ENCODE measurements at places on chromosomes 7 and 10.
A peak's percentile ranks its signal among the peaks of the same experiment; 100 is the strongest.

GRCh38 chr7:78777829-78778228, 675.6 kb downstream of the MAGI2 start:
- DNase-seq: no peak

- no peak for DNase-seq
Observed at GRCh38 chr10:46290101-46290886, 3.5 kb downstream of the ANTXRL start.

GRCh38 chr10:1309617-1310270, 253.6 kb downstream of the WDR37 start:
- no peak for DNase-seq

GRCh38 chr7:50717181-50717580, 65.5 kb downstream of the GRB10 start:
- no peak for DNase-seq

DNA sequence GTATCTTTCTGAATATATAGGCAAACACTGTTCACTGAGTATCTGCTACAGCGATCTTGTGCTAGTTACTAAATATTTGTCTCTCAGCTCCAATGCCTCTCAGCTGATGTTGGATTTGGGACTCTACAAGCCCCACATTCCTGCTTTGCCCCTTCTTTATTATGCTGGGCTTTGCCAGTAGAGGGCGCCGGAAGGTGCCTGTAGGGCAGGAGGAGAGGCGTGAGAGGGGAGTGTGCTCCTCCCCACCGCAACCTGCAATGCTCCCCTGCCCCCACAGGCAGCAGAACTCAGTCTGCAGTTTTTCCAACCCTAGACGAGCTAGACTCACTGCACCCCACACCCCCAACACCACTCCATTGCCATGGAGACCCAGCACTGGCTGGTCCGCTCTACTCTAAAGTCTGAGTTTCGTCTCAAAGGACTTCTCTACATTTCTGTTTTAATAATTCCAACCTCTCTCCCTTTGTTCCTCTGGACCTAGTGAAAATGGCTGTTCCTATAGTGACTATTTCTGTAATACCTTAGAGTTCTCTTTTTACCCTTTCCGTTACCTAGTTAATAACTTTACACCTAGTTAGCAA, 337.6 kb downstream of the CCSER2 start:
- no peak for DNase-seq

GRCh38 chr10:16519250-16519907, 2.3 kb downstream of the C1QL3 start:
- DNase-seq: no peak

DNA sequence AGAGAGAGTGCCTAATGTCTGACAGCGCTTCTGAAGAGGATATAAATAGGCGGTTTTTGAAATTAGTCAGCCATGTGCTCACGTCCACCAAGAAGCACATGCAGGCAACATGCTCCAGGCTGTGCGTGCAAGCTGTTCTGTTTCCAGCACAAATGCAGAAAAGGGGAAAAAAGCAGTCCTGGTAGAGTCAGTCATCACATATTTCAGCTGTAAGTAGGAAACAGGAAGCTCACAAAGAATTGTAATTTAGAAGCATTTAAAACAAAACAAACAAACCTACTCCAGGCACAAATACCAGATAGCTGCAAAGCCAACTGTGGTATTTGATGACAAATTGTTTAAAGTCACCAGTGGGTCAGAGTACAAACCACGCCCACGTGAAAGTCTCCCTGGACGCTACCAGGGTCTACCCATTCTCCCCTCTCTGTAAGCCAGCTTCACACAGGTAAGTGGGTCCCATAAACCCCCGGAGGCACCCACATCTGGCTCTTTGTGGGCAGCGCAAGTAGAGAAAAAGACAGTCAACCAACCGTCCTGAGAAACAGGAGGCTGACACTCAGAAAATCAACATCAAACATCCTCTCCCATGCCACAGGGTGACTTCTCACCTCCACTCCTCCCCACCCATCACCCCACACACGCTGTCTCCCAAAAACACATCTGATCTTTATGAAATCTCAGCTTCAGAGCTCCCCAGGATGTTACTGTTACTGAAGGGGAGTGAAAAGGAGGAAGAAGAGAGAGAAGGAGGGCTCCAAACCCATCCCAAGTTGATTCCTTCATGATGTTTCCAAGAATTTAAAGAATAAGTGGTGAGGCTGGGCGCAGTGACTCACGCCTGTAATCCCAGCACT, 186.4 kb downstream of the FAM107B start:
- DNase-seq: peak; percentile 76

- no peak for DNase-seq
Observed at GRCh38 chr7:157151626-157152339, 13.1 kb downstream of the UBE3C start.

GRCh38 chr7:7972128-7972527, 3.5 kb downstream of the GLCCI1 start:
- no peak for DNase-seq

- no peak for DNase-seq
Observed at GRCh38 chr7:112566442-112567324, 85.9 kb downstream of the LSMEM1 start.

DNA sequence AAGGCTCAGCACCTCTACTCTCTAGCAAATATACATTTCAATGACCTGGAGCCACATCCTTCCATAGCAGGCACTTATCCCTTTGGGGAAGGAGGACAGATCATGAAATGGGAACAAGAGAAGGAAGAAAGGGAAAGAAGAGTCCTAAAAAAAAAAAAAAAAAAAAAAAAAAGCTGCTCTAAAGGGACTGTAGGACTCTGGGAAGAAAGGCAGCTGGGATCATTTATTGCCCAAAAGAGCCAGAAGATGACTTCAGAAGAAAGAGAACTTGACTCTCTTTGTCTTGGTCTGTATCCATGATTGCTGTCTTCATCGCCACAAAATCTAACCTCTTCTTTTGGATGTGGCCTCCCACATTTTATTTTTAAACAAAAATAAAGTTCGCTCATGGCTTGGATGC, 203.6 kb upstream of the CELF2 start:
- DNase-seq: no peak

- DNase-seq: no peak
Observed at GRCh38 chr7:159075563-159076238, 69.0 kb downstream of the VIPR2 start.

- no peak for DNase-seq
Observed at GRCh38 chr10:103872137-103872931, 17.0 kb upstream of the SH3PXD2A start.

DNA sequence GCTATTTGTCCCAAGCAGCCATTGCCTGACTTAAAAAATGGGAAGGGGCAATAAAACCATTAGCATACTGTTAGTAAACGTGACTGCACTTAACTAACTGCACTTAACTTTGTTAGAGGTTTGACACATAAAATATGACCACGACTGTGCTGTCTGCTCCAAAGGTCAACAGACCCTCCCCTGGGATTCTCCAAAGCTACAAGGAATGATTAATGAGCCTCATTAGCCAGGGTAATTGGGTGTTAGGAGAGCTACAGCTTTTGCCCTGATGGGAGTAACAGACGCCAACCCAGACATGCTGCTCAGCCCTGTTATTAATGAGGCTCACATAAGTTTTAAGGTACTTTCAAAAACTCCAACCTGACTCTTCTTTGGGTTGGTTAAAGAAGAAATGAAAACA, 129.4 kb upstream of the PLPP4 start:
- no peak for DNase-seq

DNA sequence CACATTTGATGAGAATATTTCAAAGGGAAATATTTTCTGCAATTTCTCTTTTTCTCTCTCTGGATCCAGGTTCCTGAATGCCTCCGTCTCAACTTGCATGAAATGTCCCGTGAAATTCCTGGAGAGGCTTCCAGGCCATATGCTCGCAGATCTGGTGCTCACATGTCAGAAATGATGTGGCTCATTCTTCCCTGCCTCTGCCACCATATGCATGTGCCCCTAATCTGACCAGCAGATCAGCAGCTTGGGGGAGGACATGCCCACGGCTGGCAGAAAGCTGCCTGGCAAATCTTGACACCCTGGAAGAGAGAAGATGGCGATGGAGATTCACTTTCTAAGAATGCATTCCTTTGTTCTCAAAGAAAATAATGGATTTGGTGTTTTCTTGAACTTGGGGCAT, 490.7 kb downstream of the RPS24 start:
- no peak for DNase-seq

- peak; percentile 86 for DNase-seq
Observed at GRCh38 chr10:43574001-43574892, at the start of gene ZNF239. ZNF239 (minus strand) TSS chr10:43574616; CDS start chr10:43558079, 16,537 bp downstream.

GRCh38 chr7:5633161-5634106, 148.0 kb downstream of the RNF216 start:
- DNase-seq: no peak

DNA sequence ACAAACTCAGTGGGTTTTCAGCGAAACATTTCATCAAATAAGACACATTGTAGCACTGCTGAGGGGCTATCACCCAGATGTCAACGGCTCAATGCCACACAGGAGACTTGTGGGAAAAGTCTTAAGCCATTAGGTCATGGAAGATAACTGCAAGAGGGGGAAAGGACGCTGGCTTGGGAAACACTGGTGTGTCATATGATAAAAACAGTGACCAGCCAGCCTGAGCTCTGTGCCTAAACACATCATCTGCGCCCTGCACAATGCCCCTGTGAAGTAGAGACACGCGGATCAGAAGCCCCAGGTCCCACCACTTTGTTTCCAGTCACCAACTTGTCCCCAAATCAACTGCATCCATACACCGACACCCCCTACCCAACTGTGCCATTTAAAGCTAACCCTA, 116.7 kb downstream of the TNS3 start:
- DNase-seq: no peak

DNA sequence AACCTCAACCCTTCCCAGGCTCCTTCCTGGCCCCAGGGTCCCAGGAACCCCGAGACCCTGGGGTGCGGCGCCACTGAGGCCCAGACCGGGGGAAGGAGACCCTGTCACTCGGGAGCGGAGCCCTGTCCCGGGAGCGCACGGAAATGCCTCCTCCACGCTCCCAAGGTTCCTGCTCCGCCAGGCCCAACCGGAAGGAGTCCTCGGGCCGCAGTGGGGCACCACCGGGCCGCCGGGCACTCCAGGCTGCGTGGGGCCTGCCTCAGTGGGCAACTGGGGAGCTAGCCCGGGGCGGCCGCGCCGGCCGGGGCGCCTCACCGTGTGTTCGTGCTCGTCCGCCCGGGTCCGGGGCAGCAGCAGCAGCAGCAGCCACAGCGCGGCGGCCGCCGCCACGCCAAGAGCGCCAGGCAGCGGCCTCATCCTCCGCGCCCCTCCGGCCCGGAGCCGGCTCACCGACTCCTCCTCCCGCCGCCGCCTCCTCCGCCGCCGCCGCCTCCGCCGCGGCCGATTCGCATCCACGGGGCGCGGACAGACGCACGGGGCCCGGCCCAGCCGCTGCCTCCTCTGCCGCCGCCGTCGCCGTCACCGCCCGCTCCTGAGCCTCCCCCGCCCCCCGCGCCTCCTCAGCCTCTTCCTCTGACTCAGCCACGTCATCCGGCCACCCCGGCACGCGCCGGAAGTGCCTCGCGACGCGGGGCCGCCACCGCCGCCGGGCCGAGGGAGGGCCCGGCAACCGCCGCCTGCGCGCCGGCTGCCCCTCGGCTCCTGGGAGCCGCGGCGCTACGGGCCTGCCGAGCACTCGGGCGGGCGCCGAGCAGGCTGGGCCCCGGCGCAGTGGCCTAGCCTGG, at the start of gene TM9SF3:
Gene TM9SF3 (minus strand): TSS at position 594 of the 845 bp plus-strand sequence. CDS start 177 bp downstream, at position 417.
- DNase-seq: peak; percentile 93

DNA sequence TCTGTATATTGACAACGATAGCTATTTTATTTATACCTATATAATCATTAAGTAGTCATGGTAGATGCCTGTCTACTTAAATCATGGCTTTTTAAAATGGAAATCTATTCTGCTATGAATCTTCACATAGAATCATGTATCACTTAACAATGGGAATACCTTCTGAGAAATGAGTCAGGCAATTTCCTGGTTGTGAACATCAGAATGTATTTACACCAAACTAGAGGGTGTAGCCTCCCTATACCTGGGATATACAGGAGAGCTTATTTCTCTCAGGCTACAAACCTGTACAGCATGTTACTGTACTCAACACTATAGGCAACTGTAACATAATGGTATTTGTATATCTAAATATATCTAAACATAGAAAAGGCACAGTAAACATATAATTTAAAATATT, 502.3 kb downstream of the ZWINT start:
- DNase-seq: no peak

DNA sequence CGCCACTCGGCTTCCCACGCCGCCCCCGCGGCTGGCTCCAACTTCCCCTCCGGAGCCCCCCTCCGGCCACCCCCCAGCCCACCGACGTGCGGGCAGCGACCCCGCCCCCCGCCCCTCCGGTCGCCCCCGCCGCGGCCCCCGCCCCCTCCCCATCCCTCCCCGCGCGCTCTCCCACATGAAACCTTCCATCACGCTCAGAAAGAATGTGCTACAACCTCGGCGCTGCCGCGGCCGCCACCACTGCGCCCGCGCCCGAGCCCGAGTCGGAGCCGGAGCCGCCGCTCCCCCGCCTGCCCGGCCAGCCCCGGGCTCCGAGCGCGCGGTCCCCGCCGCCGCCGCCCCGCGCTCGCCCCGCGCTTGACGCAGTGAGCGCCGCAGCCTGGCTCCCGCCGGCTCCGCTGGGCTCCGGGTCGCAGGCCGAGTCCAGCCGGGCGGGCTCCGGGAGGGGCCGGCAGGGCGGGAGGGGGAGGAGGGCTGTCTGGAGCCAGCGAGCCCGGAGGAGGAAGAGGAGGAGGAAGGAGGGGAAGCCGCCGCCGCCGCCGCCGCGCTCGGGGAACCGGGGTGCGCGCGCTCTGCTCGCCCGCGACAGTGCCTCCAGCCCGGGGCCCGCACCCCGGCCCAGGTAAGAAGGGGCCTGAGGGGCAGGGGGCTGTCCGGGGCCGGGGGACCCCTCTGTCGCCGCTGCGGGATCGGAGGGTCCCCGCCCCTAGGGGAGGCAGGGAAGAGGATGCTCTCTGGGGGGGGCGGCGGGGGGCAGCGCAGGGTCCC, 4.3 kb upstream of the ELFN1 start:
- DNase-seq: no peak

DNA sequence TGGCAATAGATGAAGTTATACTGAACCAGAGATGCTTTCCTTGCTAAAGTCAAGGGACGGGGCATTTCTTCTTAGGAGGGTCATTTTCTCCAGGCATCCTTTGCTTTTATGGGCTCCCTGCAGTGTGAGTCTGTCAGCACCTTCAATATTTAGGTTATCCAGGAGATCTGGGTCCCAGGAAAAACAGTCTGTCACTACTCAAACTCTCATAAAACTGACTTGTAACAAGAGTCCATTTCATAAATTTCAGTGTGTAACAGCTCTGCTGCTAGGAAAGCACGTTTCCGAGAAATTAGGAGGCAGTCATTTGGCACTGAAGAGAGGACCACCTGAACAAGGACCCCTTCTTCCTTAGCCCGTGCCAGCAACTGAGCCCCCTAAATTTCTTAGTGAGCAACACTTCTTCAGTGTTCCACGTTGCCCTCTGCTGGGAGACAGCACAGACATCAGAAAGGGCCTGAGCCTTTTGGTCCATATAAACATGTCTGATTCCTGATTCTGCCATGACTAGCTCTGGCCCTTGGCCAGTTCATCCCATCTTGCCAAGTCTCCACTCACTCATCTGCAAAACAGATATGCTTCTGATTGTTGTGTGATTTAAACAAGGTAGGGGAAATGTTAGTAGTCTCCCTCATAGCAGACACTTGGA, 7.2 kb downstream of the GCC1 start:
- DNase-seq: no peak

- DNase-seq: peak; percentile 35
Observed at GRCh38 chr10:132554991-132555647, 17.5 kb downstream of the INPP5A start.
